ENCODE measurements at places on chromosomes 1 and 21. TPM values are rescaled to one million over a fixed set of nuclear protein-coding genes. Genes with fewer than 3 reads are reported as not detected.

Gene COL24A1
- total RNA-seq, result not detected

DNA sequence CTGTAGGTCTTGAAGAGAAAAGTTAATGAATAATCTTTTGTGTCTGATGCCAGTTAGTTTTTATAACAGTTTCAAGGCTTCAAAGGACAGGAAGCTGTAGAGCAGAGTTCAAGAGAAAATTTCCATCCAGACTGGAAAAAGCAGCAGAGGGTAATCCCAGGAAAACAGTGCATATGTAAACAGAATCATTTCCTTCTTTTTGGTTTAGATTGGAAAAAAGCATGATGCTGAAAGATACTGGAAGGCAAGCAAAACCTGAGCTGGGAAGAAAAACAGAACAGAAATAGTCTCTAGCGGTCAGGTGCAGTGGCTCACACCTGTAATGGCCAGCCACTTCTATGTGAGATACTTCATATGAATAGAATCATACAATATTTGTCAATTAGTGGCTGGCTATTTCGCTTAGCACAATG is 71.9 kb downstream of the ZSWIM5 start:
- no peaks in the 10 kb centered on the region for H3K4me1 ChIP-seq
- H3K27ac ChIP-seq, result no peak overlapping the region
- H3K27me3 ChIP-seq, result no peaks in the 10 kb centered on the region

- no peak overlapping the region for H3K27ac ChIP-seq
- H3K4me1 ChIP-seq, result peaks cover 22% of the 10 kb centered on the region
- H3K4me3 ChIP-seq, result no peak overlapping the region
- H3K27me3 ChIP-seq, result no peaks in the 10 kb centered on the region
- DNase-seq, result no peak
Observed at GRCh38 chr1:178262120-178262500, 168.2 kb downstream of the RASAL2 start.

DNA sequence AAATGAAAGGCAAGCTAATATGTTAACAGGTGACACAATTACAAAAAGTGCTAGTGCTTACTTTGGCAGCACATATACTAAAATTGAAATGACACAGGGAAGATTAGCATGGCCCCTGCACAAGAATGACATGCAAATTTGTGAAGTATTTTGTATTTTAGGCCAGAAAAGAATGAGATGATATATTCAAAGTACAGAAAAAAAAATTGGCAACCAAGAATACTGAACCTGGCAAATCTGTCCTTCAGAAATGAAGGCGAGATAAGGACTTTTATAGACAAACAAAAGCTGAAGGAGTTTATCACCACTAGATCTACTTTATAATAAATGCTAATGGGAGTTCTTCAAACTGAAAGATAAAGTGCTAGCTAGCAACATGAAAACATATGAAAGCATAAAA is 350.0 kb upstream of the POU3F1 start:
- no peak for DNase-seq
- H3K4me3 ChIP-seq, result no peak overlapping the region
- H3K4me1 ChIP-seq, result no peaks in the 10 kb centered on the region
- H3K36me3 ChIP-seq, result no peaks in the 10 kb centered on the region

- H3K4me1 ChIP-seq, result peaks cover 28% of the 10 kb centered on the region
- H3K27me3 ChIP-seq, result no peaks in the 10 kb centered on the region
- no peak overlapping the region for H3K4me3 ChIP-seq
- no peaks in the 10 kb centered on the region for H3K36me3 ChIP-seq
- peak; percentile 87 for DNase-seq
Observed at GRCh38 chr1:64042331-64043100, 160.9 kb upstream of the UBE2U start.

Data from stomach (tissue), 19 donors.